ENCODE measurements at places on chromosomes 7 and 10. TPM values are rescaled to one million over a fixed set of nuclear protein-coding genes. Genes with fewer than 3 reads are reported as not detected.

DNA sequence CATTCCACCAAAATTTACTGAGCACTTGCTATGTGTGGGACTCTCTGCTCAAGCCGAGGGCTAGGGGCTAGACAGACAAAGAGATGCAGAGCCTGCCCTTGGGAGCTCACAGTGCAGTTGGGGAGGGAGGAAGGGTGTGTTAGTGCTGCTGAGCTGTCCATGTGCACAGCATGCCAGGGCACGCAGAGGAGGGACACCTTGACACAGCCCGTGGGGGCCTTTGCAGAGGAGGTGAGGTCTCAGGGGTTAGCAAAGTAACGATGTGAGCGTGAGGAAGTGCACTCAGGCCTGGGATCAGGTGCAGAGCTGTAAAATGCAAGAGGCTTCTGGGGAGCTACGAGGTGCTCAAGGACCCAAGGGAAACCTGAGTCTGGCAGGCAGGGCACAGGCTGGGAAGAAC is 16.3 kb downstream of the PRKCQ start:
- peaks cover 75% of the 10 kb centered on the region for H3K4me1 ChIP-seq
- DNase-seq = no peak
- H3K36me3 ChIP-seq = peaks cover 8% of the 10 kb centered on the region

DNA sequence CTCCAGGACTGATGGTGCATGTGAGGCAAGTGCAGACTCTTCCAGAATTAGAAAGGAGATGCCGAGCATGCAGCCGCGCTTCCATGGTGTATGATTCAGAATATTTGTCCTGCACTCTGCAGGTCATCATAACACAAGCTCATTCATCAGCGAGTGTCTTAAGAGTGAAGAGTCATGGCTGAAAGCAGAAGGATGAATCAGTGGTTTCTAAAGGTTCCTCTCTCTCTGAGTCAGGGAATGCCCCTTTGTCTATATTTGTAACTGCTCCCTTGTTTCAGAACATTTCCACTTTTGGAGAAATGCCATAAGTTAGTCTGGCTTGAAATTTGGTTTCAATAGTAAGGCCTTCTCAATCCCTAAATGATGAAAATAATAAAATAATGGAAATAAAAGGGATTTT is 52.3 kb downstream of the HECW1 start:
- H3K27ac ChIP-seq = no peak overlapping the region
- no peak for DNase-seq
- peaks cover 2% of the 10 kb centered on the region for H3K27me3 ChIP-seq
- no peak overlapping the region for H3K4me3 ChIP-seq

- peaks cover 11% of the 10 kb centered on the region for H3K4me1 ChIP-seq
- no peaks in the 10 kb centered on the region for H3K27me3 ChIP-seq
- DNase-seq = no peak
- H3K27ac ChIP-seq = no peak overlapping the region
Observed at GRCh38 chr10:43569681-43570080, 4.7 kb downstream of the ZNF239 start.

GRCh38 chr7:91811641-91812040 is 68.9 kb downstream of the MTERF1 start:
- H3K4me3 ChIP-seq = no peak overlapping the region
- H3K27me3 ChIP-seq = no peaks in the 10 kb centered on the region
- no peak overlapping the region for H3K27ac ChIP-seq
- DNase-seq = no peak
- H3K4me1 ChIP-seq = no peaks in the 10 kb centered on the region

GRCh38 chr10:17731331-17732020 is 20.5 kb upstream of the TMEM236 start:
- no peaks in the 10 kb centered on the region for H3K36me3 ChIP-seq
- H3K27ac ChIP-seq = no peak overlapping the region
- no peaks in the 10 kb centered on the region for H3K4me1 ChIP-seq
- no peak for DNase-seq
- no peaks in the 10 kb centered on the region for H3K27me3 ChIP-seq

- no peaks in the 10 kb centered on the region for H3K36me3 ChIP-seq
- DNase-seq = no peak
- H3K4me3 ChIP-seq = no peak overlapping the region
- no peaks in the 10 kb centered on the region for H3K4me1 ChIP-seq
- no peak overlapping the region for H3K27ac ChIP-seq
Observed at GRCh38 chr7:107090457-107090856, 46.0 kb downstream of the PRKAR2B start.

GRCh38 chr10:74822521-74823089 is 3.8 kb upstream of the KAT6B start:
- DNase-seq = no peak
- H3K36me3 ChIP-seq = no peaks in the 10 kb centered on the region
- no peak overlapping the region for H3K27ac ChIP-seq
- H3K4me1 ChIP-seq = peaks cover 36% of the 10 kb centered on the region

GRCh38 chr7:90692947-90693346 is 96.8 kb downstream of the CDK14 start:
- H3K27me3 ChIP-seq = no peaks in the 10 kb centered on the region
- no peak overlapping the region for H3K27ac ChIP-seq
- DNase-seq = no peak
- no peaks in the 10 kb centered on the region for H3K4me1 ChIP-seq

The GIMAP7 gene
- total RNA-seq = 64.2 TPM

The BET1 gene
- 11.4 TPM for total RNA-seq

The CLCN1 gene
- total RNA-seq = not detected

The ASAH2B gene
- 1.2 TPM for total RNA-seq

The ADRB1 gene
- total RNA-seq = 0.17 TPM

The GSTO2 gene
- total RNA-seq = 1.7 TPM
